Activated CD8-positive, alpha-beta memory T cell treated with anti-CD3 and anti-CD28 coated beads for 4 hours (primary cell): ENCODE measurements at places on chromosomes 16 and 17.

DNA sequence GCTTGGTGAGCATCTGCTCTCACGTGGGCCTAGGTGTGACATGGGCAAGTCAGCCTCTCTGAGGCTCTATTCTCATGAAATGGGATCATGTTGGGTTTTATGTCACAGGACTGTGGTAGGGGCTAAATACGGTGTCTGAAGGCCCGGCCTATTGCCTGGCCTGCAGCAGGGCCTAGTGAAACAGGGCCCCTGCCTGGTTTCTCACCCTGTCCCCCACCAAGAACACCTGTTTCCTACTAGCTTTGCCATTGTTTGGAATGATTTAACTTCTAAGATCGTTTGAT lies 29.1 kb downstream of the POLR3E start:
- no peak for DNase-seq

GRCh38 chr17:8893621-8894201 lies 26.2 kb upstream of the PIK3R6 start:
- DNase-seq: no peak

- DNase-seq: no peak
These were observed 24.9 kb downstream of the CDC42EP4 start for GRCh38 chr17:73286863-73287296.

DNA sequence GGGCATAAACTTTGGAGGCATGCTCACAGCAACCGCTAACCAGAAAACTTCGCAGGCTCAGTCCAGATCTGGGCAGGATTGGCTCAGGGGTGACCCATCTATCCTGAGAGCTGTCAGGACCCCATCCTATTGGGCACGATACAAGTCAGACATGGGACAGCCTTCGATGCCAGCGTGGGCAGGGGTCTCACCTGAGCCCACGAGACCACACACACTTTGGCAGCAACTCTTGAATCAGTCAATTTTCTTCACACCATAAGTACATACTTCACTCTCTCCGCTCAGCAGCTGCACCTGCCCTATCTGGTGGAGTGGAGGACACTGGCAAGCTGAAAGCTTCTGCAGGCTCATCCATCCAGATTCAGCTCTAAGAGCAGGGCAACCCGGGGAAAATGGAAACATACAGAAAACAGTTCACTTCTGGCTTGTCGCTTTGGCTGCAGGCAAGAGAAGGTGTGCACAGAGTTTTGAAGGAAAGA lies 48.3 kb downstream of the ZFHX3 start:
- no peak for DNase-seq

DNA sequence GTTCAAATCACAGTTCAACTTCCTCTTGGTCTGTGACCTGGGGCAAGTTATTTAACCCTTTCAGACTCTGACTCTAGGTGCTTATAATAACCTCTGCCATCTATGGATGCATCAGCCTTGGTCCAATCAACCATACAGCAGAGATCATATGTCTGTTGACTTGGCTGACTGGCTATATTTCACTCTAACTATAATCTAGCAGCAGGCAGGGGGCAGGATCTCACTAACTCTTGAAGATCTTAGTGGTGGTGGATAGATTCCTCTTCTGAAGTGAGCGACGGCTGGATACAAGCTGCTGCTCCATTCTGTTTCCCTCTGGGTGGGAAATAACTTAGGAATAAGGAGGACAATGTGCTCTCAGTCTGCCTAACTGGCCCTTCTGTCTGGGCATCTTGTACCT lies 146.6 kb downstream of the SKAP1 start:
- no peak for DNase-seq

GRCh38 chr17:63984651-63985386 lies 12.1 kb upstream of the SCN4A start:
- peak; percentile 25 for DNase-seq
